Naive thymus-derived CD8-positive, alpha-beta T cell (primary cell): ENCODE measurements at places on chromosomes 7 and 10. TPM values are rescaled to one million over a fixed set of nuclear protein-coding genes. Genes with fewer than 3 reads are reported as not detected.

Gene SPDYE2B
- not detected for polyA plus RNA-seq

Gene LIPJ
- not detected for polyA plus RNA-seq

Gene SNX10
- 13.5 TPM for polyA plus RNA-seq

Gene SPDYE2
- 0.58 TPM for polyA plus RNA-seq

Gene ACTL6B
- polyA plus RNA-seq: not detected

Gene PALS2
- polyA plus RNA-seq: 23.4 TPM

Gene COL17A1
- not detected for polyA plus RNA-seq

Gene STOX1
- 0.29 TPM for polyA plus RNA-seq

Gene HMX3
- polyA plus RNA-seq: not detected

Gene MBL2
- not detected for polyA plus RNA-seq

Gene DENND2A
- not detected for polyA plus RNA-seq

Gene C7orf57
- 0.07 TPM for polyA plus RNA-seq

Gene ARHGEF35
- polyA plus RNA-seq: 0.87 TPM

Gene AZGP1
- polyA plus RNA-seq: not detected

Gene CALY
- polyA plus RNA-seq: 0.22 TPM

Gene AKAP9
- 40.8 TPM for polyA plus RNA-seq

Gene ASZ1
- not detected for polyA plus RNA-seq

Gene DYDC1
- polyA plus RNA-seq: not detected

Gene DNAJC1
- 18.9 TPM for polyA plus RNA-seq

Gene LIPF
- polyA plus RNA-seq: not detected

Gene COL1A2
- polyA plus RNA-seq: not detected

Gene TAS2R3
- not detected for polyA plus RNA-seq

Gene TNS3
- not detected for polyA plus RNA-seq

Gene CLCN1
- polyA plus RNA-seq: not detected

Gene PRF1
- polyA plus RNA-seq: 435 TPM

Gene PALD1
- polyA plus RNA-seq: not detected

Gene LRRC17
- not detected for polyA plus RNA-seq

Gene OIT3
- not detected for polyA plus RNA-seq

Gene CYP3A5
- 0.14 TPM for polyA plus RNA-seq

Gene HTR7
- not detected for polyA plus RNA-seq

Gene OGDHL
- not detected for polyA plus RNA-seq
